Fibroblast of skin of right quadriceps (primary cell): ENCODE measurements at places on chromosomes 1 and 21.

GRCh38 chr1:116453481-116453880, 80.4 kb downstream of the ATP1A1 start:
- DNase-seq: no peak

GRCh38 chr1:197961449-197961848, 44.3 kb downstream of the LHX9 start:
- no peak for DNase-seq

DNA sequence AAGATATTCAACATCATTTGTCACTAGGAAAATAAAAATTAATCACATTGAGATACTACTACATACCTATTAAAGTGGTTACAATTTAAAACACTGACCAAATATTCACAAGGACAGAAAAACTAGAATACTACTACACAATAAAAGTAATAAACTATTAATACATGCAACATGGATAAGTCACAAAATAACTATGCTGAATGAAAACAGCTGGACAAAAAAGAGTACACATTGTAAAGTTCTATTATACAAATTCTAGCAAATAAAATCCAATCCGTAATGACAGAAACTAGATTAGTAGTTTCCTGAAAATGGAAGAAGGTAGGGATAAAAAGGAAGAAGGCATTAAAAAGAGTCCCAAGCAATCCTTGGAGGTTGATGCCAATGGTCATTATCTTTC, 348.7 kb upstream of the PTBP2 start:
- no peak for DNase-seq

GRCh38 chr21:45969921-45970673, 11.5 kb upstream of the COL6A1 start:
- no peak for DNase-seq
